IMR-90 (cell line): ENCODE measurements at places on chromosomes 16 and 17. TPM values are rescaled to one million over a fixed set of nuclear protein-coding genes. Genes with fewer than 3 reads are reported as not detected.

Gene TBC1D3K
- not detected in 2 replicates for total RNA-seq

Gene RNF227
- 1.3 and 1.4 TPM in 2 replicates for total RNA-seq

Gene CCDC92B
- not detected in 2 replicates for total RNA-seq

Gene SLC5A11
- total RNA-seq, result under 0.01 TPM in 1 of 2 replicates, not detected in the other

Gene SYCE1L
- not detected in 2 replicates for total RNA-seq

Gene MPV17L
- under 0.01 TPM in 1 of 2 replicates, not detected in the other for total RNA-seq

Gene PFAS
- 22.2 and 26.2 TPM in 2 replicates for total RNA-seq

Gene PIK3R5
- not detected in 2 replicates for total RNA-seq

Gene TCAP
- under 0.01 TPM in 2 replicates for total RNA-seq

Gene NSMCE1
- total RNA-seq, result 120 and 130 TPM in 2 replicates

Gene LITAFD
- not detected in 2 replicates for total RNA-seq

Gene NPIPA3
- total RNA-seq, result not detected in 2 replicates

Gene TBC1D26
- not detected in 2 replicates for total RNA-seq

Gene CXCL16
- 0.28 and 0.36 TPM in 2 replicates for total RNA-seq

Gene CCT6B
- 0.72 and 1.7 TPM in 2 replicates for total RNA-seq

Gene SPN
- not detected in 2 replicates for total RNA-seq

Gene EVPL
- not detected in 2 replicates for total RNA-seq

Gene HS3ST3B1
- total RNA-seq, result 4.3 and 5.8 TPM in 2 replicates

Gene FNDC8
- not detected in 2 replicates for total RNA-seq
